ENCODE measurements at places on chromosomes 7 and 10.

GRCh38 chr10:102229810-102230263 lies 3.7 kb downstream of the ELOVL3 start:
- DNase-seq, result peak; percentile 91

- no peak for DNase-seq
Observed at GRCh38 chr7:76310102-76310957, 7.9 kb downstream of the HSPB1 start.

- no peak for DNase-seq
Observed at GRCh38 chr7:142647749-142648148, 101.5 kb upstream of the PRSS1 start.

DNA sequence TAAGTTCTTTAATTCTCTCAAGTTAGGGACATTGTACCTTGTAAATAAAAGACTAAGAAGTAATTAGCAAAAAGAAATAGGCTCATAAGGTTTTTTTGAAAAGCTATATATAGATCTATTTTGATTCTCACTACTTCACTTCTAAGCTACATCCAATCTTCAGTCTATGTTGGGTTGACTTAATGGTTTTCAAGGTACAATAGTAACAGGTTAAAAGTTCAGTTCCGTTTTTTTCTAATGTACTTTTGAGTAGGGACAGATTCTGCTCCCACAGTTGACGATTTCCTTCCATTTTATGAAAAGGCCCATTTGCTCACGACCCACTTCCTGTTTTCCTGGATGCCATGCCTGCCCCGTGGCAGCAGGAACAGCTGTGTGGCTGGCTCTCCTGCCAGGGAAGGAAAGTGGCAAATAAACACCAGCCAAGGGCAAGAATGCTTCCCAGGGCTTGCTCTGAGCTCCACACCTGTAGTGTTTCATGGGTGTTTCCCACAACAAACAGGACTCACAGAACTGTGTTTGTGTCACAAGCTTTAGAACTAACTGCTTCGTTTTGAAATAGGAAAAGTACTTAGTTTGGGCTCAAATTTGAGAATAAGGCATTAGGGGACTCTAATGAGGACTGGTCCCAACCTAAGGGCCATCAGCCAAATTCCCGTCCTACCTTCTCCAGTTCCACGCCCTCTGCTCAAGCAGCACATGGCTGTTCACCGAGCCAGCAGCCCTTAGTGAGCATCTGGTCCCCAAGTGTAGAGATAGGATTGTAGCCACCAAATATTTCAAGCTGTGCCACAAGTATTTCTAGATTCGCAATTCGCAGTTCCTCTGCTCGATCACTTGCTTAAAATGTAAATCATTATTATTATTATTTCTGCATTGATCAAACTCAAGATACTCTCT lies 240.7 kb downstream of the COBL start:
- no peak for DNase-seq

GRCh38 chr10:36271627-36272340 lies 629.7 kb upstream of the FZD8 start:
- DNase-seq, result no peak

DNA sequence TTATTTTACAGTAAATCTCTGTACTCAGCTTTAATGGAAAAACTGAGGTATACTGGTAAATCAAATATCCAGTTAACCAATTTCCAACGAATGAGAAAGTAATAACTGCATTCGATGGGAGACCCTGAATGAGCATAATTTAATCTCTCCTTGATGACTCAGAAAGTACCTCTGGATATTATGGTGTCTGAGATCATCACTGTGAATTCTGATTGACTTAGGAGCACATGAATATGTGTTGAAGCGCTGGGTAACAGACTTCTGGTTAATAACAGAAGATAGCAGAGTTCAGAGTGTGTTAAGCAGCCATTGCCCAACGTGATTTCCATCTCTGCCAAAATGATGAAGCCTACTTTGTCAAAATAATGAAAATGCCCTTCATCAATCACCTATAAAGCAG lies 116.6 kb downstream of the NRP1 start:
- no peak for DNase-seq

- no peak for DNase-seq
Observed at GRCh38 chr10:60967260-60967659, 23.3 kb upstream of the RHOBTB1 start.

DNA sequence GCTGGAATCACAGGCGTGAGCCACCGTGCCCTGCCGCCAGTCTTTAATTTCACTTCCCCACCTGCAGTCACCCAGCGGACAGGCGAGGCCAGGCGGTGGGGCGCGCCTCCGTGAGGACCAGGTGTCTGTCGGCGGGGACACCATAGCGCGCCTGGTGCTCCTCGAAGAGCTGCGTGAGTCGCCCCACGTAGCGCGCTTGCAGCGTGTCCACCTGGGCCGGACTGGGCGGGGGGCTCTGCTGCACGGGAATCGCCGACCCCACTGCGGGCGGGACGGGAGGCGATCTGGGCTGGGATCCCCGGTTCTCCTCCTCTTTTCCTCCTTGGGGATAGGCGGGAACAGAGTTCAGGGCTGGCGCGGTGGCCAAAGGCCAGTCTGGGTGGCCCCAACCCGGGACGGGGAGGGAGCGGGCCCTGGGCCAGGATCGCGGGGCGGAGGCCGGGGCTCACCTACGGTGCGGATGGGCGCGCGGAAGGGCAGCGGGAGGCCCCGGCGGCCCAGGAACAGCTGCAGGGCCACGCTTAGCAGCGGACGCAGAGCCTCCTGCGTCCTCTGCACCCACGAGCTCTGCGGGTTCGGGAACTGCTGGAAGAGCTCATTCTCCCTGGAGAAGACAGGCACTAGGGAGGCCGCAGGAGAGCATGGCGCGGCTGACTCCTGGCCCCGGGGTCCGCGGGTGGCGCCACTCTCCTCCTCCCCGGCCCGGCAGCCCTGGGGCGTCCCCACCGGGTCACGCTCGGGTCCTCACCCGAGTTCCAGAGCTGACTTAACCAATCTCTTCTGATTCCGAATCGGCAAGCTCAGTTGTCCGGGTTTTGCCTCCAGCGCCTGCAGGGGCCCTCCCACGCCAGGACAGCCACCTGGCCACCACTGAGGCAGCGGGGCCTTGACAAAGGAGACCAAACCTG lies 1.1 kb upstream of the MOGAT3 start:
- no peak for DNase-seq

DNA sequence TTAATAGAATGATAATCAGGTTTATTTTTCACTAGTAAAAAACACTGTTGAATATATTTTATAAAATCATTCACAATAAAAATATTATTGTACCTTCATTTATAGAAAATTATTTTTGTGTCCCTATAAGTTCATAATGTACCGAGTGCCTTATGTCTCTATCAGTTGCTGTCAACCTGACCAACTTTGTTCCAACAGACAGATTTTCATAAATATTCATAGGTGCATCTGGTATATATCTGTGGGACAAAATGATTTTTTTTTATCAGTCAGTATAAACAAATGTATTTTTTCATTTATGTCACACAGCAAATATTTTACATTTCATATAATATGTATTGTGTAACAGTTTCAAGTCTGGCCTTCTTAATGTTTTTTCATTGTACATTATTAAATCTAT lies 195.9 kb downstream of the HGF start:
- DNase-seq, result no peak

DNA sequence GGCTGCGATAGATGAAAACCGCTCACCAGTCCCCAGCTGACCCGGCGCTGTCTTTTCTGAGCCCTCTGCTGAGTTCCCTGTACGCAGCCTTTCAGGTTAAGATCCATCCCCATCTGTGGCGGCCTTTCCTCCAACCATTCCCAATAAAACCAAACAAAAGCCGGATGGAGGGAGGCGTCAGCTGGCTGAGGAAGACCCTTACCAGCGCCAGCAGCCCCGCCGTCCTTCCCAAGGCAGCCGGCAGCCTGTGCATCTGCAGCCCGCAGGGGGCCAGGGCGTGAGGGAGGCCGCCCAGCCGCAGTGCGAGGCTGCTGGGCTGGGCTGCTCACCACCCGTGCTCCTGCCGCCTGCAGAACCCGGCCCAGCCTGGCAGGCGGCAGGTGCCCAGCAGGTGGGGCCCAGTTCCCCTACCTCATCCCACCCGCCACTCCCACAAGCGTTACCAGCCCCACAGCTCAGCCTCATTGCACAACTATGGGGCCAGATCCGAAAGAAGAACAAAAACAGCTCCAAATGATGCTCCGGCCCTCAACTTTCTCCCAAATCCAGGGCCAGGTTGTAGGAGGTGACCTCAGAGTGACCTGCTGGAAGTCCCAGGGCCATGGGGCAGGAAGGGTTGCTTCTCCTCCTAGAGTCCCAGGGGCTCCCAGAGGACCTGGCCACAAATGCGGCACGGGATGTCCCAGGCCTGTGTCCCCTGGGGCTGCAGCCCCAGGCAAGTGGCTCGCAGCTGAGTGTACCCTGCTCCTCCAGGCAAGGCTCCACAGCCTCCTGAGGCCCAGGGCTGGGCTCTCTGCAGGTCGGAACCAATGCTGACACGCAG lies 23.8 kb downstream of the PAPOLB start:
- DNase-seq, result no peak

DNA sequence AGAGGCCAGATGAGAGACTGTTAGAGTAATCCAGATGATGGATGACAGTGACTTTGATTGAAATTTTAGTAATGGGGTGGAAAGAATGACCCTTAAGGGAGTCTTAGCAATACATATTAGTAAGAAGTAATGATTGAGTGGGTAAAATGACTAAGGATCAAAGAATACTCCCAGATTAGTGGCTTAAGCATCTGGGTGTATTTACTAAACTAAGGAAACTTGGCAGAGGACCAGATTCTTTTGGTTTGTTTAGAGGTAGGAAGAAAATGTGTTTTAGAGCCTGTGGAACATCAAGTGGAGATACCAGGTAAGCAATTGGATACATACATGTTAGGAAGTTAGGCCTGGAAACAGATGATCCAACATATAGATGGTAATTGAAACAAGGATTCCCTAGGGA lies 58.8 kb upstream of the ADRA2A start:
- no peak for DNase-seq

DNA sequence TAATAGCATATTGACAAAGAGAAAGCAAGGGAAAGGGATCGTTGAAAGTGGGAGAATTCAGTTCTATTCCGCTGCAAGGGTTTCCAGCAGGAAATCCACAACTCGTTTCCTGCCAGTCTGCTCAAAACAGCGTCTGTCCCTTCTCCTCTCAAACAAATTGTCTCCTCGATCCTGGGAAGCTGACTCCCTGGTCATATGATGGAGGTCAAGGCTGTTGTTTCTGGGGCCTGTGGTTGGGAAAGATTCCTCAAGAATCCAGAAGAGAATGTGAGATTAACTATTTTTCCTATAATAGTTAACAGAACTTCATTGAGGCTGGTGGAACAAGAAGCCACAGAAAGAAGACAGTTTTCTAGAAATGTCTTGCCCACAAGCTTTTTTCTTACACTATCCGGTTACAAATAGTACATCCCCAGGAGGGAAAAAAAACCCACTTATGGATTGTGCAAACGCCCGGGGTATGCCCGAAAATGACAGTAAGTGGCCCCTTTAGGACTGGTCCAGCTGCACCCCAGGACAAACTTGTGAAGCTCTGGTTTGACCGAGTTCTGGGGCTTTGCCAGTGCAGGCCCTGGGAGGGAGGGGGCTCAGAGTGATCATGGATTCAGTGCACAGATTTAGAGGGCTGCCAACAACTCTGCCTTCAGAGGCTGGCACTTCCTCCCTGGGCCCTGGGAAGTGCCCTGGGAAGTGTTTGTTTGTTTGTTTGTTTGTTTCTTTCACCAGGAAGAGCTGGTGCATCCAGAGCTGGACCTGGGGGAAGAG lies 49.4 kb upstream of the CTBP2 start:
- DNase-seq, result no peak

GRCh38 chr10:71232089-71232998 lies 20.0 kb downstream of the UNC5B start:
- no peak for DNase-seq

- no peak for DNase-seq
Observed at GRCh38 chr10:53664282-53665019, 891.9 kb upstream of the MBL2 start.

- DNase-seq, result no peak
Observed at GRCh38 chr7:71682181-71682580, 550.2 kb downstream of the GALNT17 start.

- DNase-seq, result no peak
Observed at GRCh38 chr10:31974434-31975124, 45.9 kb upstream of the ARHGAP12 start.

DNA sequence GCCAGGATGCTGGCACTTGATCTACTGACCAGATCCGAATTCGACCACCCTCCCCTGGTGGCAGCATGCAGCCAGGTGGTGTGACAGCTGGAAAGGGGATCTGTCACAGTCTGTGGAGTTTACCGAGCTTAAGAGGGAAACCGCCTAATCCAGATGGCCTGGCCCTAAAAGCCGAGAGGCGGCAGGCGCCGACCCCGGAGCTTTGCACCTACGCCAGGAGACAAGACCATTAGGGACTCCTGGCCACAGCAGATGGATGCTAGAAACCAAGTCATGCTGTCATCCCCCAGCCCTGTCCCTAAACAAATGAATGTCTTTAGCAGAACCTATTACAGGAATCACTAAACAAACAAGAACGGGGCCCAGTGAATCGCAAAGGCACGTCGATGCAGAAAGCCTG lies 27.7 kb downstream of the RCC1L start:
- no peak for DNase-seq

DNA sequence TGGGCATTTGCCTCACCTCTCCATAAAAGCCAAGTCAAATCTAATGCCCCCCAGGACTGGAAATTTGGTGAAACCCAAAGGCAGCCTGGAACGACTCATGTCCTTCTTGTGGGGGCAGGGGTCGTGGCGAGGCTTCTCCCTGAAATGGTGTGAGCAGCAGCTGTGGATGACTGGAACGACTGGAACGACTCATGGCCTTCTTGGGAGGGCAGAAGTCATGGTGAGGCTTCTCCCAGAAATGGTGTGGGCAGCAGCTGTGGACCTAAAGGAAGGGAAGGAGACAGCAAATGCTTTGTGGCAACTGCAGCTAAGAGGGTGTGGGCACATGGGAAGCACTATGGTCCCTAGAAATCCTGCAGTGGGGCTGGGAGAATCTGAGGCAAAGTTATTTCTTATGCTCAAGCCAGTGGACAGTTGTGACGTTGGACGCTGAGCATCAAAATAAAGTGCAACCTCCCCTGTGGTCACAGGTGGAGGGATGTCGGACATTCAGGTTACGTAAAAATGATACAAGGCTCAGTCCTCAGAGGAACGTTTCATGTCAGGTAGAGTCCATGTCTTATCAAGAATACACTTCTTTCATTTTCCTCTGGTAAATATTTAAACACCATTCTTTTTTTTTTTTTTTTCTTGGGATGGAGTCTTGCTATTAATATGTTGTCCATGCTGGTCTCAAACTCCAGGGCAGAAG lies 107.0 kb upstream of the KIF5B start:
- no peak for DNase-seq

GRCh38 chr7:144063710-144064109 lies 5.9 kb upstream of the OR2A25 start:
- DNase-seq, result no peak

- no peak for DNase-seq
Observed at GRCh38 chr10:103692952-103693811, 162.2 kb downstream of the SH3PXD2A start.

GRCh38 chr7:106062521-106062931 lies 49.6 kb downstream of the SYPL1 start:
- no peak for DNase-seq

GRCh38 chr10:31299119-31299518 lies 19.9 kb upstream of the ZEB1 start:
- no peak for DNase-seq

DNA sequence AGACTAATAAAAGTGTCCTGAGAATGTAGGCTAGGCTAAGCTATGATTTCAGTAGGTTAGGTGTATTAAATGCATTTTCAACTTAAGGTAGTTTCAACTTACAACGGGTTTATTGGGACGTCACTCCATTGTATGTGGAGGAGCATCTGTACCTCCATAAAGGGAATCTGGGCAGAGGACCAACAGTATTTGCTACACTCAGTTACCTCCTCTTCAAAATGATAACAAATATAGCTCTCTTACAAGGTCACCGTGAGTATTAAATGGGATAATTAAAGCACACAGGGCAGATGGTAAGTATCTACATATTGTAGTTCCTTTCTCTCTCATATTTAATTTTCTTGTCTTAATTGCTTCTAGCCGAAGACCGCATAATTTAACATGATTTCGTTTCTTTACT lies 59.0 kb upstream of the FGL2 start:
- DNase-seq, result no peak
